Cardiac muscle cell (in vitro differentiated cells and primary cell): ENCODE measurements at places on chromosomes 3 and 15.

DNA sequence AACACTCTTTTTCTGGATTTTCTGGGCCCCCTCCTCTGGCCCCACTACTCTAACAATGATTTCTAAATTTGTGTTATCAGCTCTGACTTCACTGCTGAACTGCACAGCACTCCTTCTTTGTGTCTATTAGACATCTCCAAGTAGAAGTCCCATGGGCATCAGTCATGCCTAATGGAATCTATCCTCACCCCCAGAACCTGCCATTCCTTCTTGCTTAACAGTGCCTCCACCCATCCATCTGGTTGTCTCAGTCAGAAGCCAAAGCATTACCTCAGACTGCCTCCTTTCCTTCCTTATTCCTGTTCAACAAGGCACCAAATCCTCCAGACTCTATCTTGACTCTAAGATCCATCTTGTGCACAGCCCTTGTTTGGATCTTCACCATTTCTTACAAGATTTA is 36.2 kb downstream of the SSR3 start:
- no peak for DNase-seq

GRCh38 chr15:41561777-41562145 is 2.7 kb downstream of the TYRO3 start:
- peak; percentile 83 for DNase-seq

DNA sequence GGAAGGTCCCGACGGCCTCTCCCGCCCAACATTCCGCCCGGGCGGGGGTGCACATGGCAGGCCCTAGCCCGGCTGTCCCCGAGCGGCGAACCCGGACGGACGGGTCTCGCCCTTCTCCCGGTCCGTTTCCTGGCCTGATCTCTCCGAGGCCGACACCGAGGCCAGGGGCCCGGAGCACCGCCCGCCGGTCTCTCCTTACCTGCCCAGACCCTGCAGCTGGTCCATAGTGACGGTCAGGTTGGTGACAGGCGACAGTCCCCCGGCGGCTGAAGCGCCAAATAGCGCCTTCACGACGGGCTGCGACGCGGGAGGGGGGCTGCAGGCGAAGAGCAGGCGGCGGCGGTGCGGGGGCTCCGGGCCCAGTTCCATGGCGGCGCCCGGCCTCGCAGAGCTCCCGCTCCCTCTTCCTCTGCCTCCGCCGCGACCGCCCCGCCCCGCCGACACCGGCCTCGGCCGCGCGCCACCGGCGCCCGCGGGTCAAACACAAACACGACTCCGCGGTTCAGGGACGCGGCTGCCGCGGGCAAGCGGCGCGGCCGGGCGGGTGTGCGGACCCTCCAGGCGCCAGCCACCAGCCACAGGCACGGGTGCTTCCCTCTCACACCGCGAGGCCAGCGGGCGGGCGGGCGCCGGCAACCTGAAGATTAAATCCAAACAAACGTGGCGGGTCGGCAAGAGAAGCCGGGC is 495 bp downstream of the CDC25A start:
- peak; percentile 76 for DNase-seq

- no peak for DNase-seq
Observed at GRCh38 chr3:181727341-181728032, 15.8 kb downstream of the SOX2 start.

DNA sequence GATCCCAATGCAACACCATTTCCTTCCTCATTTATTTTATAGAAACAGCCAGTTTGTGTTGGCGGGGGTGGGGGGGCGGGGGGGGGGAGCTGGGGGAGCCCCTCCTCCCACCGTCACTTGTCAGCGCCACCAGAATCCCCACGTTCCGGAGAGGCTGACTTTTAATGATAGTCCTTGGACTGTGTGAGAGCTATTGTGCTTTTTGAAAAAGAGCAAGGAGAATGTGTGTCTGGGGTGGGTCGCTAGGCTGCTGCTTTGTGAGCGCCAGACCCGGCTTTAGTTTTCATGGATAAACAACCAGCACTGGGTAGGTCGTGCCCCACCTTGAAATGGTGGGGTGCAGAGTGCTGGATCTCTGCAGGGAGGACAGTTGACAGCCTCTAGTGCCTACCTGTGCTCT is 135.0 kb upstream of the ONECUT1 start:
- no peak for DNase-seq

GRCh38 chr3:13194285-13195209 is 121.3 kb upstream of the IQSEC1 start:
- no peak for DNase-seq

GRCh38 chr15:64732156-64732860 is 43.1 kb downstream of the RBPMS2 start:
- DNase-seq = no peak

- DNase-seq = no peak
Observed at GRCh38 chr15:39393575-39394335, 187.1 kb upstream of the THBS1 start.

GRCh38 chr15:94026458-94027304 is 204.7 kb upstream of the MCTP2 start:
- peak; percentile 1 for DNase-seq

- DNase-seq = no peak
Observed at GRCh38 chr3:129565902-129566301, 22.9 kb downstream of the H1-8 start.

DNA sequence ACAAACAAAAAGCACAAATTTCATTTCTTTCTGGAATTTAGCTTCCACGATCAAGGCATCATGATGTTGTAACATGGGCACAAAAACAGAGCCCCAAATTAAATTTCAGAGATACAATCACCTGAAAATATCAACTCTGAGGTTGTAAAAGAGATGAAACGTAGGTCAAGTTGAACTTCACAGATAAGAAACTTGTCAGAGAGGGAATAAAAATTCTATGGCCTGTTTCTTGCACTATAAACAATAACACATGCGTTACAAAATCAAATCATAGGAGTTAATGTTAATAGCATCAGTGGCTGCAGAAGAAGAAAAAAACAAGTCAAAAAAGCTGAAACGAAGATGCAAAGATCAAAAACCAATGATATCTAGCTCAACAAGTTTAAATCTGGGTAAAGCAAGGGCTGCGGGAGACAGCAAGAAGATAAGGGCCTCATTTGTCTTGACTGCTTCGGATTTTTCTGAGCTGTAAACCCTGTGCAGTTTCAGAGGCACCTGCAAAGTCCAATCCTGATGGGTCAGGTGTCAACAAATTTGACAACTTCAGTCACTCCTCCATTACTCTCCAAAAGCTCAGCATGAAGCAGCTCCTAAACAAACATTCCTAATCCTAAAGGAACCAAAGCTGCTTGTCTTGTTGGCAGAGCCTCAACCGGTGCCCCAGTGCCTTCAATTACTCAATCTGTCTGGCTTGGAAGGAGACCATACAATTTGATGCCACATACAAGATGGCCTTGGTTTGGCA is 219.8 kb downstream of the STT3B start:
- no peak for DNase-seq

DNA sequence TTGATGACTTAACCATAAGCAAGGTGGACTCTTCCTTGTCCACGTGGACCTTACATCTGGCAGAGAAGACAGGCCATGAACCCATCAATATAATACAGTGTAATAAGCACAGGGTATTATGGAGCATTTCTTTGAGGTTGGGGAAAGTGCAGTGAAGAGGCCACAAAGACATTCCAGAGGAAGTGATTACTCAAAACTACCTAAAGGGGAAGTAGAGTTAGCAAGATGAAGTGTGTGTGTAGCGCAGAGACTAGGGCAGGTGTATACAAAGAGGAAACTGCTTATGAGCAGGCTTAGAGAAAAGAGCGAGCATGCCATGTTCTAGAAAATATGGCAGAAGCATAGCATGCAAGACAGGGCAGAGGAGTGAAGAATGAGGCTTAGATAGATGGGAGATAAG is 17.9 kb downstream of the CP start:
- no peak for DNase-seq

- DNase-seq = peak; percentile 23
Observed at GRCh38 chr15:43792761-43793476, 799 bp downstream of the SERF2 start.

GRCh38 chr3:64908251-64908685 is 220.5 kb upstream of the ADAMTS9 start:
- DNase-seq = no peak

DNA sequence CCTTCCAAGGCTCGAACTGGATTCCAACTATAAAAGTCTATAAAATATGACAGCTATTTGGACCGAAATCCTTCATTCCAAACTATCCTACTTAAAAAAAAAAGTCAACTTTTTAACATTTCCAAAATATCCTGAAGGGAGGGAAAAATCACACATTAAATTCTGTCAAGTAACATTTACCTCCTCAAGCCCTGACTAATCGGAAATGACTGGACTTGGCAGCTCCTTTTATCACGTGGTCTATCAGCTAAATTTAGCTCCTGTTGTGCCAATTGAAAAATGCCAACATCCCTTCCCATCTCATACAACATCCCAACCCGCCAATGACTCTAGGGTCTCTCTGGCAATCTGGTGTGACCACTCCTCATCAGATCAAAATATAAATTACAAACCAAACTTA is 297.9 kb downstream of the FHIT start:
- no peak for DNase-seq

- DNase-seq = no peak
Observed at GRCh38 chr15:49212897-49213296, 42.9 kb downstream of the GALK2 start.

DNA sequence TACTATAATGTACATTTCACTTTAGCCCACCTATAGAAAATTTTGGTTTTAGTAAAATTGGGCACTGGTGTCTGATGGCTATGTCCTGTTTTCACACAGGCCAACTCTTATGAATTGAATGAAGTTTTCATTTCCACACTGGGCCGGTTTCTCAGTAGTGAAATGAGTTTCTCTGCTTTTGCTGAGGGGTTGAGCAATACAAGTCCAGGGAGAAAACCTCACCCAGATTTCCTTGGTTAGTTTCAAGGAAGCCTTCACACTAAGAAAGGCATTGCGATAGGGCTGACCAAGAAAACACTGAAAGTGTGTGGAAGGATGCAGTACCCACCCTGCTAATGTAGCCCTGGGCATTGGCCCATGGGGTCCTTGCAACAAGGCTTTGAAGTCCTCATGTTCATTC is 331.5 kb upstream of the CFAP20DC start:
- DNase-seq = no peak
